Activated T-cell treated with anti-CD3 and anti-CD28 coated beads for 24 hours (primary cell): ENCODE measurements at places on chromosomes 1 and 21.

GRCh38 chr21:35226968-35227744 lies 178.1 kb upstream of the RUNX1 start:
- DNase-seq, result peak; percentile 33

GRCh38 chr1:78619032-78619431 lies 1.2 kb upstream of the IFI44L start:
- DNase-seq, result no peak

- DNase-seq, result no peak
Measured at GRCh38 chr21:29711236-29711635, 228.6 kb downstream of the GRIK1 start.

DNA sequence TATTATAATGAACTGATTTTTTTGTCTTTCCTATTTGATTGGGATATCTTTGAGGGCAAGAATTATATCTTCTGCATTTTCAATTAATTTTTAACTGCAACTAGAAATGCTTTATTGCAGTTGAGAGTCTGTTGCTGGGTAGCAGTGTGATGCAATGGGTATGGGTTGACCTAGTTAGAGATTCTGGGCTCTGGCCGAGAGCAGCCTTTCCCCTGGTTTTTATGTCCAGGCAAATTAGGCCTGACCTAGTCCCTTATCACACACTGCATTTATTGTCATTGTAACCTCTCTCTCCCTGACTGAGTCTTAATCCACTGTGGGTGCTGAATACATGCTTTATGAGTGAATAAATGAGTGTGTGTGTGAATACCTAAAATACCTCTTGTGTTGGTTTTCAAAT lies 206.4 kb upstream of the PTGFR start:
- no peak for DNase-seq

DNA sequence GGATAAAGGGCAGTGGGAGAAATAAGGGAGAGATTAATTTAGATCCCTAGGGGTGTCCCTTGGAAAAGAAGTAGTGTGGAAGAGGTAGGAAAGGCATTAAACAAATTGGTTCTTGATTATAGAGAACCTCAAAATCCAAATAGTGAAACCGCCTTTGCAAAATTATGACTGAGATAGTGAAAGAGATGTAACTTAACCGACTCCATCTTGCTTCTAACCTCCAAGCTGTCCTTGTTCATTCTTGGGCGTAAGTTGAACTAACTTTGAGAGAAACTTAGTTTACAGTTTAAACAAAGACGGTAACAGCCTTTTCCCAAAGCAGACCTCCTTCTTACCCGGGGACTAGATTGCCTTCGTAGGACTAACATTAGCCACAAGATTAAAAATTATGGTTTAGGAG lies 3.2 kb upstream of the RAB3GAP2 start:
- DNase-seq, result no peak

- no peak for DNase-seq
Measured at GRCh38 chr21:43956670-43957035, 55.5 kb upstream of the TRAPPC10 start.

- no peak for DNase-seq
Measured at GRCh38 chr1:145961109-145961424, 3.2 kb upstream of the LIX1L start.
